ENCODE measurements at places on chromosomes 6 and 20.

DNA sequence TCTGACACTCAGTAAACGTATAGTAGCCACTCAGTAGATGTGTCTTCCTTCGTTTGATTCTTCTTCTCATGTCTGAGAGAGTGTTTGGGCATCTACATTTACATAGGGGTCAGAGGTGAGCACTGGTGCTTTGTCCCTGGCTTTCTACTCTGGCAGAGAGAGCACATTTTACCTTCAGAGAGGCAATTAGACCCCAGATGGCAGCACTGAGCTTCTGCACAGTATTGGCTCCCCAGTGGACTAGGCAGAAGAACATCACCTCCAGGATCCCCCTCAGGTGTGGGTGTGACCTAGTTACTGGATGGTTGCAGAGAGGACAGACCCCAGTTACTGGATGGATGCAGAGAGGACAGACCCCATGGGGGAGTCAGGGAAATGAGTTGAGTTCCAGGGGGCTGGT is 327.2 kb downstream of the DHX35 start:
- no peak for DNase-seq

DNA sequence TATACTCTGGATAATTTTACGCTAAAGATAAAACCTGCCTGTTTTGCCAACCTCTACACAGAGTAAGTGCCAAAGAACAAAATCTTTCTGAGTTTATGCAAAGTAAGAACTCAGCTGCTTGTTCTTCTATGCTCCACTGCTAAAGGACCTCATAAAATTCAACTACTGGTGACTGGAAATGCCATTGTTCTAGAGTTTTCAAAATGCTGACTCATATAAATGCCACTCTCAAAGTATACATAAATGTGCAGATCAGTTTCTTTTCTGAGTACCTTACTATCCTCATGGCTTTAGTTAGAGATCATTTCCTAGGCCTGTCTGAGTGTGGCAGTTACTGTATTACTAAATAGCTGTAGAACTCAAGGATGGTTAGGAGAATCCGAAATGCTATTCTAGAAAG is 45.6 kb downstream of the LYRM4 start:
- no peak for DNase-seq

GRCh38 chr6:85482206-85482904 is 32.5 kb downstream of the NT5E start:
- DNase-seq = no peak

DNA sequence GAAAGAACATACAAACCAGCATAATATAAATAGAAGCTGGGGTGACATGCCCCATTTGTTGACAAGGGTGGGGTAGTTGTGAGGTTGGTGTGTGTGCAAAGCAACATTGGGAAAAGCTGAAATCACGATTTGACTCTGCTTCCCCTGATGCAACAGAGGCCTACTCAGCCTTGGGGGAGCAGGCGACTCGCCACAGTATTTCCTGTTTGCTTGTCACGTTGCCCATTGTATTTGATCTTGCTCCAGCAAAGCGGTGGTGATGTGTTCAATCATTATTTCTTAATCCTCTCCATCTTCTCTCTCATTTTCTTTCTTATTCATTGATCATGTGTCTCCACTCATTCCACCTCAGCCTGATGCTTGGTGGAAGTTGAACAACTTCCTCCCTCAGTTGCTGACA is 165.8 kb upstream of the CITED2 start:
- DNase-seq = peak; percentile 63

- no peak for DNase-seq
Measured at GRCh38 chr6:1139155-1139890, 172.6 kb upstream of the FOXQ1 start.

- no peak for DNase-seq
Measured at GRCh38 chr6:157503018-157503747, 122.2 kb downstream of the ZDHHC14 start.

GRCh38 chr6:134453792-134454510 is 136.0 kb upstream of the SGK1 start:
- DNase-seq = no peak

- DNase-seq = no peak
Measured at GRCh38 chr6:158027590-158028285, 46.1 kb downstream of the SYNJ2 start.

- no peak for DNase-seq
Measured at GRCh38 chr20:15900443-15900842, 672.8 kb downstream of the KIF16B start.

DNA sequence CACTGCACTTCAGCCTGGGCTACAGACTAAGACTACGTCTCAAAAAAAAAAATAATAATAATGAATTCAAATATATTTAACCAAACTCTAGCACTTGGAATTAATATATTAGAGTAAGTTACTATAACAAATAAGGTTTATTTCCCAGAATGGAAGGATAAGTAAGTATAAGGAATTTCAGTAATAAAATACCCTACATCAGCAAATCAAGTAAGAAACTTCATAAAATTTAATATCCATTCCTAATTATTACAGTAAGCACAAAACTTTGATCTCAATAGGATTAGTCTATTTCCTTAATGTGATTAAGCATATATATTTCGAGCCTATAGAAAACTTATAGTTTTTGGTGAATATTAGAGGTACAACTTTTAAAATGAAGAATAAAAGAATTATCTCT is 36.7 kb upstream of the SDHAF4 start:
- DNase-seq = no peak

DNA sequence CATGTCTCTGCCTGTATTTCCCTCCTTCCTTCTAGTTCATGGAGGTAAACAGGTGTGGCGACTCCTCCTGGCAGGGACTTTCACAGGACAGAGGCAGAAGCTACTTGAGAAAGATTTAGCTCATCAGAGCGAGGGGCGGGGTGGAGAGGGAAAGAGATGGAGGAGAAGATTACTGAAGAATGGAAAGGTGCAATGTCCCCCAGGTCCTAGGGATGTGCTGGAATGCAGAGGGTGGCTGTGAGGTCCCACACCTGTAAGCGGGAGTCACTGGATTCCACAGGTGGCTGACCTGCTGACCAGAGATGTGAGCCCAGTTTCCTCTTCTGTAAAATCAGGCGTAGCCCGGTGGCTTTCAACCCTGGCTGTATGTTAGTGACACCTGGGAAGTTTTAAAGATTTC is 199.2 kb upstream of the SULF2 start:
- DNase-seq = no peak

GRCh38 chr20:50111829-50112495 is 988 bp downstream of the UBE2V1 start:
- no peak for DNase-seq

DNA sequence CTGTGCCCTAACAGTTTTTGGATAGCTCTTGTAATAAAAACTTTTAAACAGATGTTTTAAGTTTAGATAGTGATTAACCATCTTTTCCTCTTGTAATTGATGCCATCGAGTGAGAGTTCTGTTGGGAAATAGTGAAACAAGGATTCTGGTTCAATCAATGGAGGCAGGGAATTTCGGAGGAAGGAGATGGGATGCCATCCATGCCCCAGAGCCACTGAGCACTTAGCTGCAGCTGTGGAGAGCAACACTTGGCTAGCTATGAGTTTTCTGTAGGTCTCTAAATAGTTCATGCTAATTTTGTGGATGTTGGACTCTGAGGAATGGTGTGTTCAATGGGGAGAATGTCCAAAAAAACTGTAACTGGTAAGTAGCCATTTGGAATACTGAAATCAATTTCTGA is 16.7 kb downstream of the CBFA2T2 start:
- no peak for DNase-seq

GRCh38 chr6:4902363-4902762 is 101.5 kb downstream of the RPP40 start:
- no peak for DNase-seq

- DNase-seq = no peak
Measured at GRCh38 chr6:16855460-16855859, 94.2 kb upstream of the ATXN1 start.

GRCh38 chr6:32108094-32108627 is 977 bp downstream of the TNXB start:
- DNase-seq = no peak

DNA sequence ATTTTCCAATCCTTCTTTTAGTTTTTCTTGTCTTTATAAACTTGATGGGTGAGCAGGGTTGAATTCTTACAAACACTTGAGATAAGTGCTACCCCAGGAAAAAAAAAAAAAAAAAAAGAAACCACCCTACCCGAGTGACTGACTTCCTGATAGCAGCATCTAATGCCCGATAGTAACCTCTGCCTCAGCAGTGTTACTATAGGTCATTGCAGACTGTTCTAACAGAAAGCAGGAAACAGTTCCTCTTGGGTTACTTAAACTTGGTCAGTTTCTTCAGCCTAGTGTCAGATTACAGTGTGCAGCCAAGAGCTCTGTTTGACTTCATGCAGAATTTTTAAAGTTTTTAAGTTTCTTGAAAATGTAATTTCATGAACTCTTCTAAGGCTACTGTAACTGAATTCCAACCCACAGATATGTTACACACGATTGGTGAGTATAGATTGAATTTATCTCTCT is 2.1 kb downstream of the MYLIP start:
- DNase-seq = peak; percentile 23

DNA sequence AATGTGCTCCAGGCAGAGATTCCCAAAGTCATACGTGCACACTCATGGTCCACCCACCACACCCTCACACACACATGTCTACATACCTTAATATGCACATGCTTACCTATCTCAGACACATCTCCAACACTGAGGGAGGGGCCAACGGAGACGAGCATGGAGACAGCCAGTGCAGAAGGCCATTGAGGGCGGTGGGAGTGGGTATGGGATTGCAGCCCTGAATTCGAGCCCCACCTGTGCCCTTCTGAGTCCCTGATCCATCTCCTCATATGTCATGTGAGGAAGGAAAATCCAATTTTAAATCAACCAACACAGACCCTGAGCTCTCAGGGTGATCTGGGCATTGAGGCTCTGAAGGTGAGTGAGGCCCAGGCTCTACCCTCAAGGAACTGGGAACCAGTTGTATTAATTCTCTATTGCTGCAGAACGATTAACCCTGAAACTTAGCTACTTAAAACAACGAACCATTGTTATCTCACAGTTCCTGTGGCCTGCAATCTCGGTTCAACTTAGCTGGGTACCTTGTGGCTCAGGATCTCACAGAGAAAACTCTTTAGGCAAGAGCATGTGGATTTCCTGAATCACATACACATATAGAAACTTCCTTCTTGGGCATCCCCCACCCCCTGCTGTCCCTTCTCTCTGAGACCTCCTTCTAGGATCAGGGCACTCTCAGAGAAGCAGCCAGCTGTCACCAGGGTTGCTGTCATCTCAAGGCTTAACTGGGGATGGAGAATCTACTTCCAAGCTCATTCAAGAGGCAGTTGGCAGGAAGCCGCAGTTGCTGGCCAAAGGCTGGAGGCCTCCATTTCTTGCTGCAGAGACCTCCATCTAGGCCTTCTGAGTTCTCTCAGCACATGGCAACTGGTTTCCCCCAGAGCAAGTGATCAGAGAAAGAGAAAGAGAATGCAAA is 28.3 kb downstream of the GLP1R start:
- DNase-seq = no peak

DNA sequence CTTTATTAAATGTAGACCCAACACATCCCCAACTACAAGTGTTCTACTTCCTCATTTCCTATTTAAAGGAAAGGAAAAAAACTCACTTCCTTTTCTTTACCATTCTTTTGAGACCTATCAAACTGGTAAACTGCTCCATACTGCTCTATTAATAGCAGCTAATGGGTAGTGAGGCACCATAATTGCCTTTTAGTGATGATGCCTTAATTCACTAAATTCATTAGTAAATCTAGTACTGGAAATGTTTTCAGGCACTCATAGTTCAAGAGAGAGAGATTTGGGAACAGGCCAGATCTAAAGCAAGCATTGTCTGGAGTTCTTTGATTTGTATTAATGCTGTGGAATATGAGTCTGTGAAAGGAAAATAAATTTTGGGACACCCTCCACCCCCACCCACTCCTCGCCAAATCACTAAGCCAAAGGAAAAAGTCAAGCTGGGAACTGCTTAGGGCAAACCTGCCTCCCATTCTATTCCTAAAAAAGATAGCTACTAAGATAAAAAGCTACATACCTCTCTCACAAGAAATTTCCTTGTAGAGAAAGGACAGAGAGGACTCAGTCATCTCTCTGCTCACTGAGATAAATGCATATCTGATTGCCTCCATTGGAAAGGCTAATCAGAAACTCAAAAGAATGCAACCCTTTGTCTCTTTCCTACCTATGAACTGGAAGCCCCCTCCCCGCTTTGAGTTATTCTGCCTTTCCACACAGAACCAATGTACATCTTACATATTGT is 13.6 kb upstream of the IBTK start:
- no peak for DNase-seq

- no peak for DNase-seq
Measured at GRCh38 chr6:3946778-3947177, 97.6 kb downstream of the FAM50B start.

DNA sequence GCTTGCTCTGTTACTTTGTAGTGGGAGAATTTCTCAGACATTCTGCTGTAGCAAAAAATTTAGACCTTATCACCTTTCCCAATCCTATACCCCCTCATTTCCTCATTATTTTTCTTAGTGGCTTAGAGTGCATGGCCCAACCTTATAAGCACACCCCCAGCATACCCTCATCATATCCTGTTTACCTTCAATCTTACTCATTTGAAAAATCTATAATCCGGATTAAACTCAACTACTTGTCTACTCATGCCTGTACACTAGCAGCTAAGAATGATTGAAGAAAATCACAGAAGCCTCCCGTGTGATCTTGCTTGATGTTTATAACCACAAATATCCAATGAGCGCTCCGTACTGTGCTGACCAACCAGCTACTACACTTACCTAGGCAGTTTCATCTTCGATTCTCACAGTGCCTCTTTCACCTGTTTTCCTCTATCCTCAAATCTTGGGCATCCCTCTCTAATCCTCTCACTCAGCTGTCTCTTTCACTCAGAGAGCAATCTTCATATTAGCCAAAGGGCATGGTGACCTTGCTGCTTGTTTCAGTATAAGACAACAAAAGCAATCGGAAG is 36.6 kb downstream of the AIG1 start:
- DNase-seq = no peak

- no peak for DNase-seq
Measured at GRCh38 chr6:93516441-93516840, 97.1 kb upstream of the EPHA7 start.

GRCh38 chr6:25009393-25009710 is 73.6 kb upstream of the RIPOR2 start:
- no peak for DNase-seq

Data from CD4-positive, alpha-beta T cell (primary cell).